ENCODE measurements at places on chromosomes 3 and 15.

GRCh38 chr3:5197470-5198312 lies 10.2 kb downstream of the EDEM1 start:
- peak; percentile 93 for DNase-seq

DNA sequence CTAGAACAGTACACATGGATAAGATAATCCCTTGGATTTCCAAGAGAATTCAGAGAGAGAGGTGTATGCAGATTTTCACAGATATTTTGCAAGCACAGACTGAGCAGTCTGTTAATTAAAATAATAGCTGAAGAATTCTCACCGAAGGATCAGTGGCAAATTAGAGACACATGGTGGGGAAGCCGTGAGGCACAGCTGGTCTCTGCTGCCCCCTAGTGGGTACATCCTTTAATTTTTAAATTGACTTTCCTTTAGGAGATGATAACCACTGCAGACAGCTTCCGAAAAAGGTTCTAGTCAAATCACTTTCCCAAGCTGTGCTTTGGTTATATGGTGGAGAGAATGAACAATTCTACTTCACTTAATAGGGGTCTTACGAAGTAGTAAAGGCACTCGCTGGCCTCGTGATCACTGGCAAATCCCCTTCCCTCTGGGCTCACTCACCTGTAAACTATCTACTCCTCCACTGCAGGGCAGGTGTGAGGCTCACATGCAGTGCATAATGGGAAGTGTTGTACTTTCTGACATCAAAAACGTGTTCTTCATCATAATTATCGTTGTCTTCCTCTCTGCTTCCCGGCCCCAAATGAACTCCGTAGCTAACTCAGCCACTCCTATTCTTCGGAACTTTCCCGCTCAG lies 19.5 kb downstream of the MESD start:
- DNase-seq = peak; percentile 66

- no peak for DNase-seq
Measured at GRCh38 chr15:93645594-93645993, 556.6 kb upstream of the RGMA start.

GRCh38 chr3:172272698-172273097 lies 175.6 kb downstream of the GHSR start:
- no peak for DNase-seq

GRCh38 chr3:156637480-156638022 lies 36.8 kb upstream of the TIPARP start:
- DNase-seq = no peak

DNA sequence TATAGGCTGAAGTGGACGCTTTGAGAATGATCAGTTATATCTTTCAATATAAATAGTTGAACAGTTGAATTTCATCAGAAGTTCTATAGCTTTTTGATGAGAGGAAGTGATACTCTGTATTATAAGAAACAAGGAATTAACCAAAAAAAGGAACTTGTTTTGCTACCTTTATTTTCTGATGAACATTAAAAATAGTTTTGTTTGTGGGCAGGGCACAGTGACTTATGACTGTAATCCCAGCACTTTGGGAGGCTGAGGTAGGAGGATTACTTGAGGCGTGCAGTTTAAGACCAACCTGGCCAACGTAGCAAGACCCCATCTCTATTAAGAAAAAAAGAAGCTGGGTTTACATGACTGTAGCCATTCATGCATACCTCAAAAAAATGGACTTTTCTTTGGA lies 16.7 kb downstream of the BLOC1S6 start:
- DNase-seq = peak; percentile 63

DNA sequence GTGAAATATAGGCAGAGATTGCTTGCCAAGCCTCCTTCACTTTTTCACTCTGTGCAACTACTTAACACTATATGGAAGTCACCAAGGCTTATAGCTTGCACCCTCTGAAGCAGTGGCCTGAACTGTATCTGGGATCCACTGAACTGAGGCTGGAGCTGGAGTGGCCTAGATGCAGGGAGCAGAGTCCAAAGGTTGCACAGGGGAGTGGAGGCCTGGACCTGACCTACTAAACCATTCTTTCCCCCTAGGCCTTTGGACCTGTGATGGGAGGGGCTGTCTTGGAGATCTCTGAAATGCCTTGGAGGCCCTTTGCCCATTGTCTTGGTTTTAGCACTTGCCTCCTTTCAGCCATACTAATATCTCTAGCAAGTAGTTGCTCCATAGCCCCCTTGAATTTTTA lies 57.5 kb downstream of the P2RY1 start:
- no peak for DNase-seq

GRCh38 chr3:153970741-153971347 lies 150.3 kb upstream of the ARHGEF26 start:
- DNase-seq = no peak

DNA sequence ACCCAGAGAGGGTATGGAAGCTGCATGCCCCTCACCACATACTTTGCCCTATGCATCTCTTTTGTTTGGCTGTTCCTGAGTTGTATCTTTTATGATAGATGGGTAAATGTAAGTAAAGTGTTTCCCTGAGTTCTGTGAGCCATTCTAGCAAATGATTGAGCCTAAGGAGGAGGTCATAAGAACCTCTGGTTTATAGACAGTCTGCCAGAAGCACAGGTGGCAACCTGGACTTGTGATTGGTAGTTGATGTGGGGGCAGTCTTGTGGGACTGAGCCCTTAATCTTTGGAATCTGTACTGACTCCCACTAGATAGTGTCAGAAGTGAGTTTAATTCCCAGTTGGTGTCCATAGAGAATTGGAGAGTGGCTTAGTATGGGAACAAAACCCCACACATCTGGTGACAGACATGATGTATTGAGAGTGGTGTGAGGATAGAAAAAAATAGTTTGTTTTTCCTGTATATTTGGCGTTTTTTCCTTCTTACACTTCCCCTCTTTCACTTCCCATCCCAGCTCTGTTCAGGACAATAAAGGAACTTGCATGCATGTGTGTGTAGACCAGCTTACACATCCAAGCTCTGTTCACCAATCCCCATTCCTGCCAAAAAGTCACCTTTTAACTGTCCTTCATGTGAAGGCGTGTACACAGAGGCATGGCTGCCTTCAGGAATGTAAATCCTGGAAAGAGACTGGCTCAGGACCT lies 38.1 kb upstream of the SPPL2A start:
- DNase-seq = peak; percentile 36

DNA sequence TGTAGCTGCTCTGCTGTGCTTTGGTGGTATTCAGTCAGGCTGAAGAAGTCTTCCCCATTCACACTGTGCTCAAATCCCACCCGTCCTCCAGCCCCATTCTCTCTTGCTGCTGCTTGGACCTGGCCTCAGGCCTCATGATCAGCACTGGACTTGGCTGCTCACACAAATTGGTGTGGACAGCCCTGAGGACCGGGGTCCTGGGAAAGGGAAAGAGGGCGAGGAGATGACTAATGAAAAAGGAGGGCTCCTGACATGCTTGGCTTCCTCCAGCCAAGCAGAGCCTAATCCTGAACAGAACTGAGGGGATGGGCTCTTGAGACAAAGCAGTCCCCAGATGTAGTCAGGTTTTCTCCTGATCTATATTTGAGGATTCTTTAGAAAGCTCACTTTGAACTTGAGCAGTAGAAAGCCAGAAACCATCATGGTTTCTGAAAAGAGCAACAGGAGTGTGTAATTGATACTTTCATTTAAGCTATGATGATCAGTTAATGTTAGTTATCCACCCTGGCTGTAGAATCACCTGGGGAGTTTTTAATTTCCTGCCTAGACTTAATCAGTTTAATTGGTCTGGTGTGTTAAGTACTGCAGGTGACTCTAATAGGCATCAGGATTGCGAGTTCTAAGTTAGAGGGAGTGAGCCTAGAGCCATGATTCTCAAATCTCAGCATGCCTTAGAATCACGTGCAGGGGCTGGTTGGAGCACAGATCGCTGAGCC lies 79.4 kb upstream of the THBS1 start:
- DNase-seq = no peak

GRCh38 chr3:73094129-73094528 lies 32.7 kb downstream of the EBLN2 start:
- DNase-seq = peak; percentile 38

DNA sequence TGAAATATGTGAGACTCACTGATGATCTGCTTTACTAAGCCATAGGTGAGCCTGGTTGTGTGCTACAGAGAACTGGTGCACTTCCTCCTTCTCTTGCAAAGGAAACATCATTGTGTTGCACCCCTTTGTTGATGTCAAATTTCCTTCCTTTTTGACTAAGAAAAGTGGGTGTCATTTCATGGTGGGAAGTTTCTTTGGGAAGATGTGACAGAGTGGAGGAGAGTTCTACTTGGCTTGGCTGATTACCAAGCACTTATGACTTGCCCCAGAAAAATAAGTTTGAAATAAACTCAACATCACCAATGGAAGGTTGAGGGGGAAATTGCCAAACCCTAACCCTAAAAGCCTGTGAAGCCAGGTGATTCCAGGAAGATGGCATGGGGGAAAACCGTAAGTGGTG lies 53.5 kb upstream of the KIF23 start:
- no peak for DNase-seq

DNA sequence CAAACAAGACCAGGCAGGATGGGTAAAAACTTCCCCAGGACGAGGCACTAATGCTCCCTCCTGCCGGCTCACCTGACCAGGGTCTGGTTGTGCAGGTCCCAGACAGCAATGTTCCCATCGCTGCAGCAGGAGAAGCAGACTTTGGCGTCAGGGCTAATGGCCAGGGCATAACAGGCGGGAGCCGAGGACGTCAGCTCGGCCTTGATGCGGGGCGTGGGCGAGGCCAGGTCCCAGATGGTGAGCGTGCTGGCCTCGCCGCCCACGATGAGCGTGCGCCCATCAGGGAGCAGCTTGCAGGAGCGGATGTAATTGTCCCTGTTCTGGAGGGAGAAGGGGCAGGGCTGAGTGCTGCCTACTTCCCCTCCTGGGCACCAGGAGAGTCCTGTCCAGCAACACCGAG lies 43.4 kb downstream of the TLE3 start:
- no peak for DNase-seq

GRCh38 chr3:175200391-175201095 lies 341.4 kb downstream of the NAALADL2 start:
- DNase-seq = no peak
